Skeletal muscle cell (primary cell): ENCODE measurements at places on chromosomes 13 and 19.
A peak's percentile ranks its signal among the peaks of the same experiment; 100 is the strongest.

DNA sequence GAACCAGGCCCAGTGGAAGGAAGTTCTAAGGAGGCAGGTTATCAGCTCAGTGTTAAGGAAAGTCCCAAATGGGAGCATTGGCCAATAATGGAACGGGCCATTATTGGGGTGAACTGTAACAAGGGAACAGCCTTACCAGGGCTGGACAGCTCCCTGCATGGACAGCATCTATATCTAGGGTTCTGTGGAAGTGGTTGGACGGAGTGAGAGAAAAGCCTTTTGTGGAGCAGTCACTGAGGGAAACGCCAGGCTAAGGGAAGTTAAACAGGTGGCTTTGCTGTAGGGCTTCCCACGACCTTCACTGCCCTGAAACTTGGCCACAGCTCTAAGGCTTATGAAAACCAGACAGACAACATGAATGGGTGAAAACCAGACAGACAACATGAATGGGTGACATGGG lies 17.0 kb downstream of the POU2F2 start:
- no peak for DNase-seq

DNA sequence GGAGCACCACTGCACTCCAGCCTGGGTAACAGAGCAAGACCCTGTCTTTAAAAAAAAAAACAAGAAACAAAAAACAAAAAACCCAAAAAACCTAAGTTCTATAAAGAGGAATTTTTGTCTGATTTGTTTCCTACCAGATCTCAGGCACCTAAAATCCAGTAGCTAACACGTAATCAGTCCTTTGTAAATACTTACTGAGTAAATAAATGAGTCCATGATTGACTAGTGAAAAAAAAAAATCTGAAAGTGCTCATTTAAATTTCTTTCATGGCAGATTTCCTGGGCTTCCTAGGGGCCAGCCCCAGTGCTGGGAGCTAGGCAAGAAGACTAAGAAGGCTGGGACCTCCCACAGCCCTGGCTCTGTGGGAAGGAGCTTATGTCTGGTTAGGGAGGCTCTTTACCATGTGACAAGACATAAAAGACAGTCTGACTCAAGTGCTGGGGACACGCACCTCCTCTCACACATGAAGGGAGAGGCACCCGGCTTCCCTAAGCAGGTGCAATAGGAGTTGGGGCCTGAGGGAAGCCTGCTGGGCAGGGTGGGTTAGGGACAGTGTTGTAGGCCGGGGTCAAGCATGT lies 22.5 kb downstream of the LIG1 start:
- DNase-seq, result no peak

DNA sequence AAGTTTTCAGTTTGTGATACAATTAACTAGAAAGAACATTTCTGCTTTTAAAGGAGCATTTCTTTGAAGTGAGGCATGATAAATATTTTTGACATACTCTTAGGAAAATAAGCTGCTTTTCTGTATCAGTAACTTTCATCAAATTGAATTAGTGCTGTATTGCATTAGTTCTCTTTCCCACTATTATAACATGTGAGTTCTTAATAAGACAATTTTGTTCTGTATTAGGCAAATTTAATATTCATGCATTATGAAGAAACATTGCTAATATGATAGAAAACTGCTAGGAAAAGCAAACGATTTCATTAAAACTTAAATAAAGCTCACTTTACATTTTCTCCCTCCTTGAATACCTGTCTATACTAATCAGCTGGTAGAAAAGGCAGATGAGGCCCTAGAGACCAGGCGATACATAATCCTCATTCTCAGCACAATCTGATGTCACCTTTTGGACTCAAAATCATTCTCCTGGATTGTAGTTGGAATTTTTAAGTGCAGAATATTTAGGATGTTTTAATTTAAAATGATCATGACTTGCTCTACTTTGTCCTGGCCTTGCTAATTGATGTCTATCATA lies 1636.8 kb downstream of the PCDH9 start:
- no peak for DNase-seq

- DNase-seq, result no peak
Observed at GRCh38 chr13:58978331-58978730, 1185.4 kb downstream of the DIAPH3 start.

- peak; percentile 59 for DNase-seq
Observed at GRCh38 chr19:58033741-58034476, at the start of gene ZSCAN1. ZSCAN1 (plus strand) TSS chr19:58034025; CDS start chr19:58037837, 3,812 bp downstream.

DNA sequence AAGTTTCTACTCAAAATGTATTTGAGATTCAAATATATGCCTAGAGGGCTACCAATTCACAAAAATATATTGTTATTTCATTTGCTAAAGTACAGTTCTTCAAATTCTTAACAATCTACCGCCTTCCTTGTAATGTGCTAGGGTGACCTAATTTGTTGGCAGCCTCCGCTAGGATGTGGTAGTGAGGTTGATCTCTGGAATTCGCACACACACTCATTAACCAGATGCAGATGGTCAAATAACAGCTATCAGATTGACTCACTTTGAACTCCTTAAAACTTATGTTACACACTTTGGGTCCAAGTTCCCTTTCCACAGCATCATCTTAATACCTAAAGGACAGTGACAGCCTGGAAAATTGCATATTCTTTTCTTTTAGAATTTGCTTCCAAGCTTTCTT lies 367.3 kb downstream of the DCT start:
- peak; percentile 88 for DNase-seq
